ENCODE measurements at places on chromosomes 7 and 10.

DNA sequence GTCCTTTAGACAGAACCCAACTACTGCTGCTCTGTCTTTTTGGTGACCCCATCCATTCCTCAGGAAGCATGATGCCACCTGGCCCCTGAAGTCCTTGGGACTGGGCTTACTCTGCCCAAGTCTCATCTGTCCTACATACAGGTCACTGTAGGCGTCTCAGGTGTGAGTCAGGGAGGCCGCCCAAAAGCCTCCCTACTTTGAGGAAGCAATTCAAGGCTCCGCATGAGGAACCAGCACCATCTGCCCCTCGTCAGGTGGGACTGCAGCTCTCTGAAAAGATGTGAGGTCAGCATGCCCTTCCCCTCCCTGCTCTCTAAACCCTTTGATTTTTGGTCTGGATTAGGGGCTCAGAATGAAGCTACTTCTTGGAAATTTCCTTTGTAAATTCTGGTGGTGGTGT, 354.8 kb downstream of the CXCL12 start:
- DNase-seq: no peak

DNA sequence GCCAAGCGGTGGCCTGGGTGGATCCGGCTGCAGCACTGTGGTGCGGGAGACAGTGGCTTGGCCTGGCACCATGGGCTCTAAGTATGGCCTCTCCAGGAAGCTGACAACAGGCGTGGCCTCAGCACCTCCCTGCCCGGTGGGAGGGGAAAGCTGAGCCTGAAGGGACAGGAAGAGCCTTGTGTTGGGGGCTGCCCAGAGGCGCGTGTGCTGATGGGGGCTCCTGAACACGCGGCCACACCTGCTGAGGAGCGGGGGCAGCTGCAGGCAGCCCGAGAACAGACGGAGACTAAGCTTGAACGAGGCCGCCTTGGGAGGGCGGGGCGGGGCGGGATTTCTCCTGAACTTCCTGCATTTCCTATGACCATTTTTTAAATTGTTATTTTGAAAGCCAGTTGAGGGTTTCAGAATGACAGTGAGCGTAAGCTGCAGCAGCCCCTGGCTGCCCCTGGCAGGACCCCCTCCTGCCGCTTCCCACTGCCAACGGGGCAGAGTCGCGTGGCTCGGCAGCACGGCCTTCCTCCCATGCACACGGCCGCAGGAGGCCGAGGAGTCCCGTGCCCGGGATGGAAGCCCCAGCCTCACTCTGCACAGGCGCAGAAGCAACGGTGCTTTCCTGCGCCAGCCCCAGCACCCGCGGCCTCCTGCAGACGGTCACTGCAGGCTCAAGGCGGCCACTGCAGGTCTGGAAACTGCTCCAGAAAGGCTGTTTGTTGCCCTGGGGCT, 43.2 kb downstream of the DPYSL4 start:
- DNase-seq: no peak

DNA sequence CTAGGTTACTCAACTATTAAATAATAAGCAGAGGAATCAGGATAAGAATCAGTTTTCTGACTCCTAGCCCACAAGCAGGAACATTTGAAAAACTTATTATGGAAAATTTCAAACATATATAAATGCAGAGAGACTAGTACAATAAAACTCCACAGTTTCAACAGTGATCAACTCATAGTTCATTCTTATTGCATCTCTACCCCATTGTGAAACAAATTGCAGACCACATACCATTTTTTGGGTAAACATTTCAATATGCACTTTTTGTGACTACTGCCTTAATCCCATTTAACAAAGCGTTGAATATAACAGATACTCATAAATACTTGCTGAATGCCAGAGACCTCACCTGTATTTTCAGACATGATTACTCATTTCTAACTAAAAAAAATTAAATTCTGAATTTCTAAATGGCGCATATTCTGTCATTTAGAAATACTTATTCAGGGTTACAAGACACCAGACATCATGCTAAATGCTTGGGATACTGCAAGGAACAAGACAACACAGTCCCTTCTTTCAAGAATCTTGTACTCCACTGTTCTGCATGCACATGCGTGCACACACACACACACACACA, 11.4 kb downstream of the CDK6 start:
- DNase-seq: no peak

- no peak for DNase-seq
Measured at GRCh38 chr10:50794490-50794889, 54.8 kb downstream of the ASAH2B start.

DNA sequence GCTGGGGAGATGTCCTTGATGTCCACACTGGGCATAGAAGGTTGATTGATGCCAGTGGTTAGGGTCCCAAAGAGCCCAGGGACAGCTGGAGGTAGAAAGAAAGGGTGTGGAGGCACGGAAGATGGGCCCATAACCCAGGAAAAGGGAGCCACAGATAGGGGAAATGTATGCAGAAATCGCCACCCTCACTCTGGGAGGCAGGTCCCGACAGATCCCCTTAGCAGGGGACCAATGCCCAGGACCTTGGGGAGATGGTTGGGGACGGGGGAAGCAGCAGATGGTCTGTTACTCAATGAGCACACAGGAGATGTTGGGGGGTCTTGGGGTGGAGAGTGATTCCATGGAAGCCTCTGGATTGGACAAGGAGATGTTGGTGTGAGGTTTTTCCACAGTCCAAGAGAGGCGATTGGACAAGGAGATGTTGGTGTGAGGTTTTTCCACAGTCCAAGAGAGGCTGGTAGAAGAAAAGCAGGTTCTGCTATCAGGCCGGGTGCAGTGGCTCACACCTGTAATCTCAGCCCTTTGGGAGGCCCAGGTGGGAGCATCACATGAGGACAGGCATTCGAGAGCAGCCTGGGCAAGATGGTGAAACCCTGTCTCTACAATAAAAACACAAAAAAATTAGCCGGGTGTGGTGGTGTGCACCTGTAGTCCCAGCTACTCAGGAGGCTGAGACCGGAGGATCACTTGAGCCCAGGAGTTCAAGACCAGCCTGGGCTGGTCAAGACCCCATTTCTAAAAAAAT, 7.0 kb upstream of the PPP1R35 start:
- DNase-seq: no peak

DNA sequence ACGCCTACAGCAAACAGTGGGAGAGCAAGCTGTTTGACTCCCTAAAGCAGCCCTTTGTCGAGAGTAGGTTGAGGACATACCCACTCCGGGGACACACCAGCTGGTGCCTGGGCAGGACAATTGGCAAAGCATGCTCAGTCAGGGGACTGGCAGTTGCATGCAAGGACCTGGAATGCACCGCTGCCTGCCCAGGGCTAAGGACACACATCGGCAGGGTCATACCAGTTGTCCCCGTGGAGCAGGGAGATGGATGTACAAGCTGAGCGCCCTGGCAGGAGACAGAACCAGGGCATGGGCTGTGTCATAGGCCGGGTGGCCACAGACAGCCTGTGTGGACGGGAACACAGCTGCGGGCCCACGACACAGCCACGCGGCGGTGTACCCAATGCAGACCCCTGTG, 18.3 kb upstream of the ELN start:
- no peak for DNase-seq

DNA sequence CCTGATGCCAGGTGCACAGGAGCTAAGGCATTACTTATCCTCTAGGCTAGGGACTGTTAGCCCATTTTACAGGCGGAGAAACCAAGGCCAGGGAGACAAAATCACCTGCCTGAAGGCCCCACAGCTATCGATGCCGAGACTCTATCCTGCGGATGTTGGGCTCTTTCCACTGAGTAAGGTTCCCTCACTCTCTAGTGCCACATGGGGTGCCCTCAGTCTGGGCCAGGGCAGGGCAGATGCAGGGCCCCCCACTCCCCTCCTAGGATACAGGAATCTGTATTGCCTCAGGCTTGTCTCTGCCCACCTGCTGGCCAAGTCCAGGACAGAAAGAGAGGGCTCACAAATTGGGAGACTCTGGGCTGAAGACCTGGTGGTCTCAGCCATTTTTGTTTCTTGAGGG, 45.7 kb downstream of the UNC5B start:
- DNase-seq: no peak

- DNase-seq: no peak
Measured at GRCh38 chr10:34549001-34549400, 266.1 kb downstream of the PARD3 start.

- no peak for DNase-seq
Measured at GRCh38 chr10:124493214-124493882, 31.7 kb downstream of the LHPP start.

DNA sequence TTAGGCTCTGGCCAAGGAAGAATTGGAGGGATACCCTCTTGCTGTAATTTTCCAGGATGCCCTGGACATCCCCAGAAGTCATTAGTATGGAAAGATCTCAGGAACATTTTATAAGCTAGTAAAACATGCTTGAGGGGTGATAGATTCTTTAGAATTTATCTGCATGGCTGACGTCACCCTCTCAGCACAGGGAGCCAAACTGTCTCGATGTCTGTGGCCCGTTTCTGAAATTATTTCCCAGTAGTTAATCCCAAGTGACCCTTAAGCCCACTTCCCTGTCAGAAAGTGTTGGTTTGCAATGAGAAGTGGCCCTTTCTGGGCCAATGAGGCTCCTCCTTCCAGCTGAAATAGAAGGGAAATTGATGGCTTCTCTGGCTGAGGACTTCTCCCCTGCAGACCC, 184.5 kb upstream of the BMPER start:
- no peak for DNase-seq

GRCh38 chr7:71009636-71010035, 122.3 kb upstream of the GALNT17 start:
- DNase-seq: no peak
